ENCODE measurements at places on chromosomes 6 and 20. TPM values are rescaled to one million over a fixed set of nuclear protein-coding genes. Genes with fewer than 3 reads are reported as not detected.

Gene GPR31
- not detected for total RNA-seq

Gene TPBG
- 30.0 TPM for total RNA-seq

Gene KIFC1
- 1.8 TPM for total RNA-seq

Gene MYLK4
- total RNA-seq = 6.4 TPM

Gene C20orf202
- not detected for total RNA-seq

Gene RPP40
- 16.2 TPM for total RNA-seq

Gene RAD21L1
- total RNA-seq = not detected

Measured in uterus (tissue), 4 donors.